A549 treated with AZD2906 at 1 μM for 4 hours (cell line): ENCODE measurements at places on chromosomes 16 and 17. TPM values are rescaled to one million over a fixed set of nuclear protein-coding genes. Genes with fewer than 3 reads are reported as not detected.

NACA2 gene
- not detected in 5 replicates for total RNA-seq

EMC8 gene
- total RNA-seq: 56.5 to 75.1 TPM (median 72.6 TPM) in 5 replicates

LRRC37A gene
- 0.80 to 1.2 TPM (median 0.94 TPM) in 5 replicates for total RNA-seq

CHST4 gene
- 0.06 to 0.13 TPM (median 0.13 TPM) in 3 of 5 replicates, not detected in the others for total RNA-seq

PRSS33 gene
- total RNA-seq: 0.05 to 0.06 TPM in 2 of 5 replicates, not detected in the others

CCL2 gene
- 5.7 to 7.7 TPM (median 5.8 TPM) in 5 replicates for total RNA-seq

ATP6V0D1 gene
- 106 to 121 TPM (median 117 TPM) in 5 replicates for total RNA-seq

TBC1D3L gene
- total RNA-seq: 7.0 to 12.7 TPM (median 12.1 TPM) in 5 replicates

TM4SF5 gene
- total RNA-seq: 0.45 to 0.94 TPM (median 0.63 TPM) in 5 replicates

CDR2L gene
- total RNA-seq: 72.0 to 93.7 TPM (median 89.5 TPM) in 5 replicates

MBTPS1 gene
- 39.6 to 45.8 TPM (median 42.6 TPM) in 5 replicates for total RNA-seq

SLC16A5 gene
- total RNA-seq: 23.0 to 32.9 TPM (median 30.2 TPM) in 5 replicates

IQCK gene
- total RNA-seq: 8.0 to 10.6 TPM (median 9.1 TPM) in 5 replicates

FOXL1 gene
- 1.3 to 2.1 TPM (median 2.0 TPM) in 5 replicates for total RNA-seq

CTF1 gene
- total RNA-seq: 0.16 to 0.29 TPM (median 0.17 TPM) in 5 replicates

CBX4 gene
- 28.7 to 42.1 TPM (median 40.3 TPM) in 5 replicates for total RNA-seq

HSD17B1 gene
- total RNA-seq: 0.95 to 1.8 TPM (median 1.5 TPM) in 5 replicates

FBXW10 gene
- 0.82 to 1.1 TPM (median 0.95 TPM) in 5 replicates for total RNA-seq

KRT15 gene
- total RNA-seq: 2.3 to 3.5 TPM (median 2.5 TPM) in 5 replicates

NME3 gene
- 27.8 to 65.4 TPM (median 62.1 TPM) in 5 replicates for total RNA-seq

GRAP gene
- 0.24 to 0.53 TPM (median 0.38 TPM) in 5 replicates for total RNA-seq

HBA2 gene
- 0.45 to 0.62 TPM in 2 of 5 replicates, not detected in the others for total RNA-seq

AGRP gene
- 0.17 TPM in 1 of 5 replicates, not detected in the others for total RNA-seq

METTL23 gene
- 54.0 to 64.4 TPM (median 59.5 TPM) in 5 replicates for total RNA-seq

GUCY2D gene
- 0.38 to 0.78 TPM (median 0.50 TPM) in 5 replicates for total RNA-seq

GJC1 gene
- 23.1 to 30.1 TPM (median 26.1 TPM) in 5 replicates for total RNA-seq

SYT17 gene
- total RNA-seq: 10.1 to 12.1 TPM (median 11.8 TPM) in 5 replicates

EME1 gene
- 13.8 to 16.2 TPM (median 14.3 TPM) in 5 replicates for total RNA-seq

PYDC1 gene
- not detected in 5 replicates for total RNA-seq
